Stimulated activated CD8-positive, alpha-beta memory T cell treated with anti-CD3 and anti-CD28 coated beads, Interleukin-12 subunit alpha, Interleukin-12 subunit beta, amount 100 ng/mL, for 1 hour (primary cell): ENCODE measurements at places on chromosomes 4 and X.

- DNase-seq: no peak
Measured at GRCh38 chr4:100828986-100829685, 311.3 kb upstream of the EMCN start.

GRCh38 chrX:63387411-63387810 lies 36.3 kb upstream of the SPIN4 start:
- DNase-seq: no peak

- DNase-seq: no peak
Measured at GRCh38 chrX:24899391-24899790, 116.4 kb downstream of the ARX start.

DNA sequence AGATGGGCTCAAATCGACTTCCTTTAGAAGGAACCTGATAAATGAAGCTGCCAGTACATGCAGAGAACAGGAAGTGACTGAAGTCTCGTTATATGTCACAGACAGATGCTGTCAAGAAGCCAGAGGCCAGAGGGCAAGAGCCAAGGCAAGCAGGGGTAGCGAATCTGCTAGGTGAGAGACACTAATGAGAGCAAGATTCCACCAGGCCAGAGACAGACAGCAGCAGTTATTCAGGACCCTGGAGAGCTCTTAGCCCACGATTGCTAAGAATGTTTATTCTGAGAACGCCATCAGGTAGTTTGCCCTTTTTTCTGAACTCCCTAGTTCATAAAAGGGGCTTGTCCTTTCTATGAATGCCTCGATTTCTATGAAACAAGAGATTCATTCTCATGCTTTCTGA lies 73.7 kb downstream of the BEND2 start:
- no peak for DNase-seq

GRCh38 chrX:69504626-69505612 lies 793 bp downstream of the NALF2 start:
- DNase-seq: no peak

DNA sequence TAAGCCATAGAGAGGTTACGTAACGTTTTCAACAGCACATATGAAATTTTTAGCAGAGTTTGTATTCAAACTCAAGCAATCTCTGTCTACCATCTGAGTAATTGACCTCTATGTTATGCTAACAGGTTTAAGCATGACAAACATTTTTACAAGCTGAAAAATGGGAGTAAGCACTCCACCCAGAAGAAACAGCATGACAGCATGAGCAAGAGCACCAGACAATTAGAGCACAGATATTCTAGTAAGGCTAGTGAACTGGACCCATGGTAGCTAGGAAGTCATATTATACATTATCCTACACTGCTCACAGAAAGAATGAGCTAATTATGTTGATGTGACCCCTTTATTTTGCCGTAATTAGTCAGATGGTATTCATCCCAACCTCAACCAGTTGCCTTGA lies 200.5 kb downstream of the PABPC4L start:
- no peak for DNase-seq

DNA sequence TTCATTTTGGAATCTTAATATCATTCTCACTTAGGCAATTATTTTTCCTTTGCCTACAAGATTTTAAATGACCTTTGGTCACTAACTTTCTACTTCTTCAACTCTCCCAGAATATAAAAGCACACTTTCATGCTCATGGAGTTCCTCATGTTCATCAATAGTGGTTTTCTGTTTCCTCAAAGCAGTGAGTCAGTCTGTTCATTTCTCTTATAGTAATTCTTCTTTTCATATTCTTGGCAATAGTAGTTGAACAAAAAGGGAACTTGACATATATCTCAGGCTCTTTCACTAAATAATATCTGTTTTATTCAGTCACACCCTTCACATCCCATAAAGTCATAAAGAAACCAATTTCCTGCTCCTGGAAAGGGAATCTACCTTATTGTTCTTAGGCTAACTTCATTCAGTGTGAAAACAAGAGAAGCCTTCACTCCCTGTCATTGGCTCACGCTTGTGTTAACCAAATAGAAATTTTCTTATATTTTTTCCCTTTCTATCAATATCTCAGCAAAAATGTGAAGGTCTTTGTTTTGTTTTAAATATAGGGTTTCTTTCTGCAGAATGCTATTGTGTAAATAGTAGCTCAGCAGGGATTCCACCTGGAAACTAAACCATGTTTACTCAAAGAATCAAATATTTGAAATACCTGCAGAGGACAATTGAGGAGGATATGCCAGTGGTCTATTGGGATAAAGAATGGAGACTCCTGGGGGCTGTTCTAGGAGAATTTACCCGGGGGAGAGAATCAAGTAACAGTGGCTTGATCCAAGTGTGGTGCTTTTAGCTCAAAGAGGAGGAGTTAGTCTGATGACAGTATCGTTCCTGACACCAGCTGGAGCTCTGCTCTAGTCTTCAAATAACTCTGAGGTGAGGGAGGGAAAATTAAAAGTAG lies 13.4 kb upstream of the TNIP3 start:
- DNase-seq: no peak
